ENCODE measurements at places on chromosomes 11 and 22.

DNA sequence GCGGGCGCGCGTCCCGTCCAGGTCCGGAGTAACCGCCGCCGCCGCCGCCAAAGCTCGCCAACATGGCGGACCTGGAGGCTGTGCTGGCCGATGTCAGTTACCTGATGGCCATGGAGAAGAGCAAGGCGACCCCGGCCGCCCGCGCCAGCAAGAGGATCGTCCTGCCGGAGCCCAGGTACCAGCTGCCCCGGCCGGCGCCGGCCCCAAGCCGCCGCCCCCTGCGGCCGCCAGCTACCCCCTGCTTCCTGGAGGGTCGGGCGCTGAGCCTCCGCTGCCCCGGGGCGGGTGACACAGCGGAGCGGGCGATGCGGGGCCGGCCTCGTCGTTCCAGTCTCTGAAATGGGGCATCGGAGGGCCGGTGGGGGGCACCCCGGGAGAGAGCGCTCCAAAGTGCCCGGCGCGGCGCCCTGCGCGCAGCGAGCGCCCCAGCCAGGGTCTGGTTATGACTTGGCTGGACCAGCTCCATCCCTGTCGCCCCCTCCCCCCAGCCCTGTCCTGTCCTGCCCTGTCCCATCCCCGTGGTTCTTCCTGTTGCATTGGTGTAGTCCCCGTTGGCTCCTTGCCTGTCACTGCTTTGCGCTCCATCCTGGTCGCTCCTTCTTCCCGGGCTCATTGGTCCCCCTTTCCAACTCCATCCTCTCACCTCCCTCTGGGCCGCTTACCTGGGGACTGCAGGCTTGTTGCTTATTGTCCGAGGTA lies 653 bp downstream of the GRK3 start:
- DNase-seq: no peak

DNA sequence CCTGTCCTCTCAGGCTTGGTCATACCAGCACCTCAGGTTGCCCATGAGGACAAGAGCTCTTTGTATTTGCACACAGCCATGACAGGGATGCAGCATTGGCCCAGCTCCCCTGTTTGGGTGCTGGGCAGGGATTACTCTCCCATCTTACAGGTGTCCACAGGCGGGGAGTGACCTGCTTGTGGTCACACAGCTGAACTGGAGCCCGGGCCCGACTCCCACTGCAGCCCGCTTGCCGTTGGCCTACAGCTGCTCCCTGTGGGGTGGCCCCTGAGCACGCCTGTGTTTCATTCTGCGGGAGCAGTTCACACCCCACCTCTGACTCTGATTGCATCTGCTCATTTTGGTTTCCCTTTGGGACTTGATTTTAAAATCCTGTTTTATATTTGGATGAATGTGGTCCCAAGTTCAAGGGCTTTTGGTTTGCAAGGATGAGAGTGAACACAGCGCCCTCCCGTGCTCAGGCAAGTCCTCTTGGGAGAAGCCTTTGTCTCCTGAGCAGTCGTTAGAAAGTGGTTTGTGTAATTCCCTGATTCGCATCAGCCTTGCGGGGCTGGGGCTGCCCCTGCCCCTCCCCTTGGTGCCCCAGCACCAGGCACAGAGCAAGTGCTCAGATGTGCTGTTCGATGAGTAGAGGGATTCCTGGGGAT lies 9.3 kb downstream of the PICK1 start:
- DNase-seq: no peak

- DNase-seq: no peak
Measured at GRCh38 chr22:42353883-42354727, 78.1 kb downstream of the NFAM1 start.

- DNase-seq: no peak
Measured at GRCh38 chr11:78845496-78845895, 270.8 kb upstream of the NARS2 start.

DNA sequence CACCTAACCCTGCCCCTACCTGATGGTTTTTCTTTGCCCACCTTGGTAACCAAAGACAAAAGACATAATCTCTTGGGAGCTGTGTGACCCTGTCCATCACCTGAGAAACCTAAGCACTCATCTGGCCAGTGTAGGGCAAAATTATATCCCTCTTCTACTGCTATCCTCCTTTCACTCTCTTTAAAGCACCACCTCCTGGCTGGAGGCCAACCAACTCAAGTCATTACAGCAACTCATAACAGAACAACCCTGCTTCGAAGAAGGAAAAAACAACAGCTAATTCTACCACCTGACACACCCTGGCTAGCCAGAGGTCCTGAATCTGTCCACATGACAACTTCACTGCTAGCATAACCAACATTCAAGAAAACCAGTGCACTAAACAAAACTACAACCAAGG lies 45.5 kb downstream of the GAS2 start:
- DNase-seq: no peak

DNA sequence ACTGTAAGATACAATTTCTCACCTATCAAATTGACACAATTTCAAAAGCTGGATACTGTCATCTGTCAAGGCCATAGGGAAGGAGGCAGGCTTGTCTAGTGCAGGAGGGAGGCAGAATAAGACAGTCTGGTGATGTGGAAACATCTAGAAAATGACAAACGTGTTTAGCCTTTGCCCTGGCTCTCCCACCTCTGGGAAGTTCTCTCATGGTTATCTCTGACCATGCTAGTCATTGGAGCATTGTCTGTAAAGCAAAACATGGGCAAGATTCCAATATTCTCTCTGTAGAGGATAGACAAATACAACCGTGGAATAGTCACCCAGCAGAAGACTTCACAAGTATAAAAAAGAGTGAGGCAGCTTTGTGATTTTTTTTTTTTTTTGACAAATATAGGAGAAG lies 9.1 kb upstream of the SERHL2 start:
- DNase-seq: no peak

DNA sequence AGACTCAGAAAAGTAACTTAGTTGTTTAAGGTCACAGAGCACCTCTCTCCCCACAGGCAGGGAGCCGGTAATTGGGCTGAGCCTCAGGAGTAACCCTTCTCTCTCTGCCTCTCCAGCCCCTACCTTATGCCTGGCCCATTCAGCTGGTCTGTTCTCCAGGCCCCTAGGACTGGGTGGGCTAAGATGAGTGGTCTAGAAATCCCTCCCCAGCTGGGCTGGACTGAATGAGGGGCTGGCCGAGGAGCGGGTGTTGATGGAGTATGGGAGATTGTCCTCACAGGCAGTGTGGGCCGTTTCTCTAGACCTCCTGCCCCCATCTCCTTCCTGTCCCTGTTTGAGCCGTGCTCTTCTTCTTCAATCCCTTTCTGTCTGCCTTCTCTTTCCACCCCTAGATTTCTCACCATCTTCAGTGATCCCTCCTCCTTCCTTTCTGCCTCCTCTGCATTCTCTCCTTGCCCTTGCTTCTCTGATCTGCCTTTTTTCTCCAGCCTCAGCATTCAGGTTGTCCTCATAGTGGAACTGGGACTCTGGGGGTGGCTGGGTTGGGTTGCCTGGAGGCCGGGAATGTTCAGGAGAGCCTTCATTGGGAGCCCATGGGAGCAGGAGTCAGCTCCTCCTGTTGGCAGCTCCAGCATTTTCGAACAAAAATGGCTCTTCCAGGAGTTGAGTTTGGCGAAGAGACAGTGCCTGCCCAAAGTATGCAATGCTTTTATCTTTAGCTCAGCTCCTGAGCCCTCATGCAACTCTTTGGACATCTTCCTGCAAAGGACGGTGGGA lies 7.6 kb downstream of the ST3GAL4 start:
- DNase-seq: no peak

GRCh38 chr22:40904101-40904500 lies 42.2 kb upstream of the DNAJB7 start:
- DNase-seq: no peak

DNA sequence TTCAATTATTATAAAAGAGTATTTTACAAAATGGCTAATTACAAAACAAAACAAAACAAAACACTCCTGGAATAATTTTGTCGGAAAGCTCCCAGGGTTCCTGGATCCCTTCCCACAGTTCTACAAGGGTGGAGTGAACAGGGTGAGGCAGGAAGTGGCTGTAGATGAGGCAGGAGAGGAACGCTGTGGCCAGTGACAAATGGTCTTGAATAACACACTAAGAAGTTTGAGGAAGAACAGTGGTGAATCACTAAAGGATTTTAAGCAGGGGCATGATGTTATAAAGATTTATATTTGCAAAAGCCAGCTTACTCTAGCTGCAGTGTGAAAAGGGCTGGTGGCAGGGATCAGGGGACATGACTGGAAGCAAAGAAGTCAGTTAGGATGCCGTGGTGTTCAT lies 33.8 kb upstream of the APOA1 start:
- DNase-seq: no peak

GRCh38 chr11:19420868-19421533 lies 180.3 kb upstream of the E2F8 start:
- no peak for DNase-seq

- no peak for DNase-seq
Measured at GRCh38 chr22:45304971-45305370, 4.8 kb upstream of the FAM118A start.

DNA sequence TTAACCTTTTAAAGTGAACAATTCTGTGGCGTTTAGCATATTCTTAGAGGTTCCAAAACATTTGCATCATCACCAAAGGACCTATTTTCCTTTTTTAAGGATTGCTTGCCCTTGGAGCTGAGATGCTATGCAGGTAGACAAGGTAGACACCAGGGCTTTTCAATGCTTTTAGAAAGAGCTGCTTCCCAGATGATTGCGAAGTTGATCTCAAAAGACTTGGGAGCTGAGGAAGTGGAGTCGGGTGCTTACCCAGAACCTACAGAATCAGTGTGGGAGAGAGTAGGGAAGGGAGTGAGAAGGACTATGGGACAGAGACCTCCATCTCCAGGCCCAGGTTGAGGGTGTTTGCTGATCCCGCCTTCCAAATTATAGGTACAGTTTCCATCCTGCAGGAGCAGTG lies 11.1 kb upstream of the ALX4 start:
- no peak for DNase-seq

- DNase-seq: no peak
Measured at GRCh38 chr22:48182031-48182430, 1419.6 kb downstream of the TBC1D22A start.

- peak; percentile 67 for DNase-seq
Measured at GRCh38 chr22:48098243-48098920, 1335.9 kb downstream of the TBC1D22A start.

GRCh38 chr11:20131788-20132666 lies 28.2 kb downstream of the DBX1 start:
- DNase-seq: peak; percentile 47

DNA sequence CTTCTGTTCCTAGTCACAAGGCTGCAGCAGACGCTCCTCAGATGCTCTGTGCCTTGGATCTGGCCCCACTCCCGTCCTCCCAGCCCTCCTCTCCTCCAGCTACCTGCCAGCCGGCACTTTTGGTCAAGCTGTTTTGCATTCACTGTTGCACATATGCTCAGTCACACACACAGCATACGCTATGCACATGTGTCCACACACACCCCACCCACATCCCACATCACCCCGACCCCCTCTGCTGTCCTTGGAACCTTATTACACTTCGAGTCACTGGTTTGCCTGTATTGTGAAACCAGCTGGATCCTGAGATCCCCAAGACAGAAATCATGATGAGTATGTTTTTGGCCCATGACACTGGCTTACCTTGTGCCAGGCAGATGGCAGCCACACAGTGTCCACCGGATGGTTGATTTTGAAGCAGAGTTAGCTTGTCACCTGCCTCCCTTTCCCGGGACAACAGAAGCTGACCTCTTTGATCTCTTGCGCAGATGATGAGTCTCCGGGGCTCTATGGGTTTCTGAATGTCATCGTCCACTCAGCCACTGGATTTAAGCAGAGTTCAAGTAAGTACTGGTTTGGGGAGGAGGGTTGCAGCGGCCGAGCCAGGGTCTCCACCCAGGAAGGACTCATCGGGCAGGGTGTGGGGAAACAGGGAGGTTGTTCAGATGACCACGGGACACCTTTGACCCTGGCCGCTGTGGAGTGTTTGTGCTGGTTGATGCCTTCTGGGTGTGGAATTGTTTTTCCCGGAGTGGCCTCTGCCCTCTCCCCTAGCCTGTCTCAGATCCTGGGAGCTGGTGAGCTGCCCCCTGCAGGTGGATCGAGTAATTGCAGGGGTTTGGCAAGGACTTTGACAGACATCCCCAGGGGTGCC lies 109.8 kb downstream of the BCR start:
- peak; percentile 62 for DNase-seq

DNA sequence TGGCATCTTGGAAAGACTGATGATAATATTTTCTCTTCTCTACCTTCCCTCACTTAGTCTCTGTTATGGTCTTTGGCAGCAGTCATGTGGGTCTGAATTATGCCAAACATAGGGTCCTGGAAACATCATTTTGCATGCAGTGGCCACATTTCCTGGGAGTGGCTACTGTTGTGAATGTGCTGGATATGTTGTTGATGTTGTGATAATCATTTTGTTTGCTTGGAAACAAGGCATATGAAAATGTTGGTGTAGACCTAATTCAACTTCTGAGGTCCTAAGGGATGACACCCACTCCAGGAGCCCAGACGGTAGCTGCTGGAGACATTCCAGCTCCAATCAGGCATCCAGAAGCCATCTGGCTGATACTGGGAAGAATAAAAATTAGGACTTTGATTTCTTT lies 109.7 kb downstream of the DCDC1 start:
- DNase-seq: no peak

GRCh38 chr22:23088199-23088604 lies 17.9 kb downstream of the GNAZ start:
- peak; percentile 1 for DNase-seq

DNA sequence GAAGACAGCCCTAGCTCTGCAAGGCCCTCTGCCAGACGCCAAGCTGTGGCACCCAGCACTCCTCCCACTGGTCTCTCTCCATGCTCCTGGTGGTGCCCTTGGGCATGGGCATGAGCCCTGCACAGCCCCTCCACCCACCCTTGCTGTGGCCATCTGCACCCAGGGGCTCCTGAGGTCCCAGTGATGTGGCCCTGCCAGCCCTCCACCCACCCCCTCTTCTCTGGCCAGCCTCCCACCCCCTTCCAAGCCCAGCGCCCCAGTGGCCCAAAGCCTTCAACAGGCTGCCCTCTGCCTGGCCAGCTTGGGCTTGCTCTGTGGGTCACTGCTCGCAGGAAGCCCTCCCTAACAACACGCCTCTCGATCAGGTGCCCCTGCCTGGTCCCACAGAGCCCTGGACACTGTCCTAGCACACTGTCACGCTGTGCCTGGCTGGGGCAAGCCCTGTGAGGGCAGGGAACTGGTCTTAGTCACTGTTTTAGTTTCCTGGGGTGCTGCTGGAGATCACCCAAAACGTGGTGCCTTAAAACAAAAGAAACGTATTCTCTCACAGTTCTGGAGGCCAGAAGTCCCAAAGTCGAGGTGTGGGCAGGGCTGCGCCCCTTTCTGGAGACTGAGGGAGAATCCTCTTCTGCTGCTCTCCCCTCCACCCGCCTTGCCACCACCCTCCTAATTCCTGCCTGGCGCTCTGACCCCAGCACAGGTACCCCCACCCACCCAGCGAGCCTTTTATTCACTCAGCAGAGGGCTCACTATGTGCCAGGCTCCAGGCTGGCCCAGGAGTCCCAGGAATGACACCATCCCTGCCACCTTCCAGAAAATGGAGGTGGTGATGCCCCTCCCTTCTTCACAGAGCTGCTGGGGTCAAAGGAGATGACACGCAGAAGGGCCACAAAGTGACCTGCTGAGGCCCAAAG lies 14.7 kb downstream of the SULT4A1 start:
- DNase-seq: no peak

All from CD4-positive, alpha-beta T cell treated with Interleukin-10 for 1 hour (primary cell).